ENCODE measurements at places on chromosomes 11 and 22. TPM values are rescaled to one million over a fixed set of nuclear protein-coding genes. Genes with fewer than 3 reads are reported as not detected.

The RNF214 gene
- 13.6 TPM for total RNA-seq

The IGSF9B gene
- total RNA-seq, result 0.50 TPM

The NNMT gene
- total RNA-seq, result 137 TPM

The BRSK2 gene
- total RNA-seq, result 0.50 TPM

The CD44 gene
- 419 TPM for total RNA-seq

The XKR3 gene
- not detected for total RNA-seq

All from uterine smooth muscle cell (primary cell).